ENCODE measurements at places on chromosomes 1 and 21.

GRCh38 chr21:30332681-30333080 is 4.8 kb downstream of the KRTAP27-1 start:
- DNase-seq = no peak

GRCh38 chr1:198185759-198186158 is 29.0 kb downstream of the NEK7 start:
- no peak for DNase-seq

- no peak for DNase-seq
Observed at GRCh38 chr1:48200166-48200900, 22.2 kb upstream of the SLC5A9 start.

DNA sequence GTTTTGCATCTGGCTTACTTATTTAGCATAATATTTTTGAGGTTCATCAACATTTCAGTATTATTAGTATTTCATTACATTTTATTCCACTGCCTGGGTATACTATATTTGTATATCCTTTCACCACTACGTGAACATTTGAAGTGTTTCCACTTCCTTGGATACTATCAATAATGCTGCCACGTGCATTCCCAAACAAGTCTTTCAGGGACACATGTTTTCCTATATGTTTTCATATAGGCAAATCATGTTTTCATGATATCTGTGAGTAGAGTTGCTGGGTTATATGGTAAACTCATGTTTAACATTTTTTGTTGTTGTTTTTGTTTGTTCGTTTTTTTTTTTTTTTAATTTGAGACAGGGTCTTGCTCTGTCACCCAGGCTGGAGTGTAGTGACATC is 380.1 kb downstream of the OMA1 start:
- DNase-seq = no peak

DNA sequence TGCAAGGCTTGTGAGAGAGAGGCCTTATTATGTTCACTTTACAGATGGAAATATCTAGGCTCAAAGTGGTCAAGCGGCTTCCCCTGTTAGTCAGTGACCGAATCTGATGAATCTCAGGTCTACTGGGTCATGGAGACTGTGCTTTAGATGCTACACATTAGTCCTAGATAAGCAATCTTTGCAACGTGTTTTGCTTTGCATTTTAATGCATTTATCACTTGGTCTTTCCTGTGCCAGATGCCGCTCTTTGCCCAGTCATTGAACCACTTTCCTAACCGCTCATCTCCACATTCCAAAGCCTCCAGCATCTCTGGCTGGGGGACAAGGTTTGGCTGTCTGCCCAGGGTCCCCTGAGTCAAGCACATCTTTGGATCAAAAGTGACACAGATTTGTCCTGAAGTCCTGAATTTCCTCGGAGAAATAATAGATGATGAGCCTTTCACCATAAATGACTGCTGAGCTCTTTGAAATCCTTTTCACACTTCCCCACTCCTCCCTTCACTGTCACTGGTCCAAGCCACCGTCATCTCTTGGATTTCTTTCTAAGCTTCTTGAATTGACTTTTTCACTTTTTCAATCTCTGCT is 96.0 kb upstream of the USP24 start:
- DNase-seq = peak; percentile 56

- DNase-seq = no peak
Observed at GRCh38 chr1:211647711-211648121, 27.7 kb downstream of the NEK2 start.

- DNase-seq = no peak
Observed at GRCh38 chr21:44364151-44365053, 11.0 kb downstream of the TRPM2 start.

- peak; percentile 56 for DNase-seq
Observed at GRCh38 chr1:222087221-222087920, 345.5 kb upstream of the DUSP10 start.

DNA sequence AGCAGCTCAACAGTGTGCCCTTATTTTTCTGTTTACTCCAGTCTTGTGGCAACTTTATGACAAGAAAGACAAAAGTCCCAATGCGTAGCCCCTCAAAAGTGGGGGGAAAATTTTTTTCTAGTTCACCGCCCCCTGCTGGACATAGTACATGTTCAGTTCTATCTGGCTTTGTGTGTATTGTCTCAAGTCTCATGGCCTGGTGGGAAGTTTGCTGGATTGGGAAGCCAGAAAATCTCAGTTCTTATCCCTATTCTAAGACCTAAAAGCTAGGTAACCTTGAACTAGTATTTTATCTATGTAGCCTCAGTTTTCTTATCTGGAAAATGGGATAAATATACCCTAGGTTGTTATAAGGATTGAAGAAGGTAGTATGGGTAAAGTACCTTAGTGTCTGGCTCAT is 55.8 kb upstream of the LDLRAP1 start:
- DNase-seq = no peak

DNA sequence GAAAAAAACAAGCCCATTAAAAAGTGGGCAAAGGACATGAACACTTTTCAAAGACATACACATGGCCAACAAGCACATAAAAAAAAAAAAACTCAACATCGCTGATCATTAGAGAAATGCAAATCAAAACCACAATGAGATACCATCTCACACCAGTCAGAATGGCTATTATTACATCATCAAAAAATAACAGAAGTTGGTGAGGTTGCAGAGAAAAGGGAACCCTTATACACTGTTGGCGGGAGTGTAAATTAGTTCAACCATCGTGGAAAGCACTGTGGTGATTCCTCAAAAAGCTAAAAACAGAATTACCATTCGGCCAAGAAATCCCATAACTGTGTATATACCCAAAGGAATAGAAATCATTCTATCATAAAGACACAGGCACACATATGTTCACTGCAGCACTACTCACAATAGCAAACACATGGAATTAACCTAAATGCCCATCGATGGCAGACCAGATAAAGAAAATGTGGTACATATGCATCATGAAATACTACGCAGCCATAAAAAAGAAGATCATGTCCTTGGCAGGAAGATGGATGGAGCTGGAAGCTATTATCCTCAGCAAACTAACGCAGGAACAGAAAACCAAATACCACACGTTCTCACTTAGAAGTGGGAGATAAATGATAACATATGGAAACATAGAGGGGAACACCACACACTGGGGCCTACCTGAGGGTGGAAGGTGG is 70.1 kb downstream of the INTS7 start:
- DNase-seq = no peak

DNA sequence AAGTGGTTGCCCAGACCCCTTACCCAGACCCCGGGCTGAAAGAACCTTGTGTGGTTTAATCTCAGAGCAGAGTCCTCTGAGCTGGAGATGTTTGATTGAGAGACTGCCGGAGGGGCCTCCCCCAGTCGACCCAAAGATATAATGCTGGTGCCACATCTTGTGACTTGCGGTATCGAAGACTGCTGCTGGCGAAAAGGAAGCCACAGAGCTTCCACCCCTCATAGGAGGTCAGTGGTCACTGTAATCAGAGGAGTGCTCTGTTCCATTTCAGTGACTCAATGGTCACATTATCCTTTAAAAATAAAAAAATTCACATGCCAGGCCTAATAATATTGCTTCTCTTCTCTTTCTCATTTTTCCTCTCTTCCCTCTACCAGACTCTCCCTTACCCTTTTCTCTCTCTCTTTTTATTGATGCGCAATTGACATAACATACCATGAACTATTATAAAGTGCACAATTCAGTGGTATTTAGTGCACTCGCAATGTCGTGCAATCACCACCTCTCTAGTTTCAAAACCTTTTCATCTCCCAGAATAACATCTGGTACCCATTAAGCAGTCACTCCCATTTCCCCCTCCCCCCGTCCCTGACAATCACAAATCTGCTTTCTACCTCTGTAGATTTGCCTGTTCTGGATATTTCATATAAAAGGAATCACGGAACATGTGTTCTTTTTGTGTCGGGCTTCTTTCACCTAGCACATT is 52.6 kb upstream of the LYST start:
- DNase-seq = peak; percentile 72
